ENCODE measurements at places on chromosomes 7 and 10.

DNA sequence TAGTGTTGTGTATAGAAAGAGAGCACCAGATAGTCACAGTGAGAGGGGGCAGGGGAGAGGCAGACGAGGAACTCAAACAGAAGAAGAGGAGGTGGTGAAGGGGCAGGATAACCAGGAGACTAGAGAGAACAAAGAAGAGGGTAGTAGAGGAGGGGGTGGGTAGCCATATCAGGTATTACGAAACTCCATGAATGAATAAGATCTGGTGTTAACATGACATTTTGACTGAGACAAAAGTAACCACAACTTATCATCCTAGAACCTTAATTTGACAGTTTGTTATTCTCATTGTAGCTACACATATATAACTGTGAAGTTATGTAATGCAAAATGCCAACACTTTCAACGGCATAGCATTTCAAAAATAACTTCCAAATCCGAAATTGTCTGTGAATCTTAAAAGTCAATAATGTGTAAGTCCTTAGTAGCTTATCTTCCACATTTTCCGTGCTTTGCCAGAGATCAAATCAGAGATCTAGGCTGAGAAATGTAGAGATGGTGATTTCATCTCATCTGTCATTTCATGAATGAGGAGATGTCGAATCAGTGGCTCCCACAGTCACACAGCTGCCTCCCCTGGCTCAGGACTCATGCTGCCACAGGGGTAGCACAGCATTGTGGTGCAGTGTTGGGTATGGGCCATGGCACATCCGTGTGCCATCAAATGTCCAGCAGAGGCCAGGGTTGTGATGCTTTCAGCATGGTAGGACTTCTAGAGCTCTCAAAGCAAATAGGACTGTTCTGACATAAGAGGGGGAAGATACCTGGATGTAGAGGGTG is 202.1 kb downstream of the HECW1 start:
- no peak for DNase-seq

DNA sequence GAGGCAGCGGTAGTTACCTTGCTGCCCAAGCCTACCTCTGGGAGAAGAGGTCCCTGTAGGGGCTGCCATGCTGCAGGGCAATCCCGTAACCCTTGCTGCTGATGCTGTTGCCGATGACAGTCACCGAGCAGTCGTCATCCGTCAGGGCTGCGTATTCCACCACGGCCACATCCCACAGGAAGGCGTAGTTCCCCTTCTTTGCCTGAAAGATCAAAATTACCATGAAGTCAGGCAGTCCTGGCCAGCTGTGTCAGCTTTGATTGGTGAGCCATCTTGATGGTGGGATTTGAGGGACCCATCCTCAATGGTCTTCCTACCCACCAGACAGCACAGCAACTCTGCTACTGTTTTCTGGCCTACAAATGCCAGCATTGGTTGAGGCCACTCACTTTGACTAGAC is 746.8 kb downstream of the GRID1 start:
- no peak for DNase-seq

GRCh38 chr7:102896585-102896984 is 16.2 kb upstream of the LRRC17 start:
- no peak for DNase-seq

DNA sequence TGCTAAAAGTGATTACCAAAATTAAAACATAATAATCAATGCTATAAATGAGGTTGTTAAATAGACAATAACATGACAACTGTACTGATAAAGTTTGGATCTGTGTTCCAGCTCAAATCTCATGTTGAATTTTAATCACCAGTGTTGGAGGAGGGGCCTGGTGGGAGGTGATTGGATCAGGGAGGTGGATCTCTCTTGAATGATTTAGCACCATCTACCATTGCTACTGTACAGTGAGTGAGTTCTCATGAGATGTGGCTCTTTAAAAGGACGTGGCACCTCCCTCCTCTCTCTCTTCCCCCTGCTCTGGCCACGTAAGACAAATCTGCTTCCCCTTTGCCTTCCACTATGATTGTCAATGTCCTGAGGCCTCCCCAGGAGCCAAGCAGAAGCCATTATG is 77.5 kb downstream of the HTR5A start:
- DNase-seq, result no peak

GRCh38 chr10:115909037-115909436 is 364.0 kb downstream of the GFRA1 start:
- DNase-seq, result no peak

GRCh38 chr7:7188091-7188490 is 5.7 kb downstream of the C1GALT1 start:
- DNase-seq, result no peak

- DNase-seq, result no peak
Observed at GRCh38 chr10:123862421-123863182, 29.0 kb downstream of the CPXM2 start.

DNA sequence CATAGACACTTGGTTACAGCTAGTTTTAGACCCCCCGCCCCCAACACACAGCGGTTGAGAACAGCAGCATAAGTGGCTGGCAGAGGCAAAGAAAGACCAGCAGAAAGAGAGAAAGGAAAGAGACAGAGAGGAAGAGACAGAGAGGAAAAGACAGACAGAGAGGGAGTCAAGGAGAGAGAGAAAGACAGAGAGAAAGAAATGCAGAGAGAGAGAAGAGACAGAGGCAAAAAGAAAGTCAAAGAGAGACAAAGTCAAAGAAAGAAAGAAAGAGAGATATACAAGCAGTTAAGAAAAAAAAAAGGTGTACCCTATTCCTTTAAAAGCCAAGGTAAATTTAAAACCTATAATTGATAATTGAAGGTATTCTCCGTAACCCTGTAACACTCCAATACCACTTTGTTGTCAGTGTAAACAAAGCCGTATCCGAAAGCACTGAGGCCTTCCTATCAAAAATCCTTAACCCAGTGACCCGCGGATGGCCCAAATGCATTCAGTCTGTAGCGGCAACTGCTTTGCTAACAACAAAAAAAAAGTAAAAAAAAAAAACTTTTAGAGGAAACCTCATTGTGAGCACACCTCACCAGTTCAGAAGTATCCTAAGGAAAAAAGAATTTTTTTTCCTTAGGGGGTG is 11.9 kb upstream of the SLC12A9 start:
- DNase-seq, result no peak

DNA sequence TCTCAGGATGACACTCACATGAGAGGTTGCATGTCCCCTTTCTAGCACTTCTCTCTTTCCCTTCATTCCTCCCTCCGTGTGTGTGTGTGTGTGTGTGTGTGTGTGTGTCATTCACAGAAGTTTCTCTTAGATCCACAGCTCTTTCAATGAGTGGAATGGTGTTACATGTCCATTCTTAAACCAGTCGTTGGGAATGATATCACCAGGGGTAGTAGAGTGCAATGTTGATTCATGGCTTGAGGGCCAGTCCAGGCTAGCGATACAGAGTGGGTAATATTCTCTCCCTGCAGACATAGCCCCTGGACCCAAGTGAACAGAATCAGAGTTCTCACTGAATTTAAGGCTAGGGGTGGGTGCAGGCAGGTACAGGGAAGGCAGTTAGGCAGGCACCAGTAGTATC is 187.8 kb downstream of the SDK1 start:
- DNase-seq, result no peak

GRCh38 chr7:40437936-40438634 is 303.3 kb downstream of the SUGCT start:
- DNase-seq, result no peak

DNA sequence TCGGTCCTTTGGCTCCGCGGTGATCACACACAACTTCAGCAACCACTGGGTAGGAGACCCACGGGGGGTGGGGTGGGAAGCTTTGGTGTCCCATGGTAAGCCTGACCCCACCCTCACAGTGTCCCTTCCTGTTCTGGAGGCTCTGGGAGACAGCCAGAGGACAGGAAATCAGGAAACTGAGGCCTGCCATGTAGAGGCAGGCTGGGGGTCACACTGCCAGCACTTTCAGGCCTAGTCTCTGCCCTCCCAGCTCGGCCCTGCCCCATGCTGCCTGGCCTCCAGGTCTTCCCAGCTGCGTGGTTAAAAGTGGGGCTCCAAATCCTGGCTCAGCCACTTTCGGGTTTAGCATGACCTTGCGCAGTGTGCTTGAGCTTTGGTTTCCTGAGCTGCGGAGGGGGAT is 10.9 kb downstream of the AQP1 start:
- DNase-seq, result peak; percentile 19

DNA sequence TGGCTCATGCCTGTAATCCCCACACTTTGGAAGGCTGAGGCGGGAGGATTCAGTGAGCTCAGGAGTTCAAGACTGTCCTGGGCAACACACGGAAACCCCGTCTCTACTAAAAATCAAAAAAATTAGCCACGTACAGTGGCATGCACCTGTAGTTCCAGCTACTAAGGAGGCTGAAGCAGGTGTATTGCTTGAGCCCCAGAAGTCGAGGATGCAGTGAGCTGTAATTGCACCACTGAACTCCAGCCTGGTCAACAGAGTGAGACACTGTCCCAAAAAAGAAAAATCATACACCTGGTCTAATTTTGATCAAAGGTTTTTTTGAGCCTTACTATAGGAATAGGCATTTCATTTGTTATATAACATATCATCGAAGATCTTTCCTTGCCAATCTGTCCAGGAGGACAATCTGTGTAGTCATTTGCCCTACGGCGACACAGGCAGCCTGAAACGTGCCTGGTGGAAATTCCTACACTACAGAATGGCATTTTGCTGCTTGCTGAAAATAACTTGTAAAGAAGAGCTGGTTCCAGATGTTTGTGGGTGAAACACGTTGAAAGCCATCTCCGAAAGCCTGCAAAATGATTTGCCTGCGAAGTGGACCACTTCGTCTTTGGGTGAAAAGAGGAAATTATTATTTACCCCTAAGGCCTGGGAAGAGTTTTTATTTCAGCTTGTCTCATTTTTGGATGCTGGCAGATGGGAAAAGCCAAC is 31.3 kb upstream of the GDI2 start:
- DNase-seq, result no peak

GRCh38 chr10:10644676-10645385 is 372.8 kb upstream of the CELF2 start:
- DNase-seq, result no peak

- no peak for DNase-seq
Observed at GRCh38 chr7:28145931-28146330, 34.7 kb downstream of the JAZF1 start.

DNA sequence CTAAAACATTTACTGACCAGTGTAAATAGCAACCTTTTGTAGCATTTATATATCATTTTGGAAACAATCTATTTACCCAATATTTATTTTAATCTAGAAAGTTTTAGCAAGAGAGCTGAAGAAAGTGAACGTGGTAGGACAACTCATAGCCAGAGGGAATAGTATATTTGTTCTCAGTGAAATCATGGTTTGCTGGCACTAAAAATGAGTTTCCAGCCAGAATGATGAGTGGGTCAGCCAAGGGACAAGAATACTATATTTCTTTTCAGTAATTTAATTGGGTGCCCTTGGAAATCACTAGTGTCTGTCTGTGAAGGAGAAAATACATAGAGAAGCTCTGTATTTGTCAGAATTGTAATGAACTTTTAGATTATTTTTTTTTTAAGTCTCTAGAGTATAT is 74.9 kb downstream of the MINPP1 start:
- DNase-seq, result no peak

- DNase-seq, result peak; percentile 61
Observed at GRCh38 chr7:35036361-35037171, 719 bp downstream of the DPY19L1 start.

GRCh38 chr7:78175330-78176100 is 376.9 kb downstream of the PHTF2 start:
- no peak for DNase-seq

- DNase-seq, result no peak
Observed at GRCh38 chr7:106773228-106773627, 91.9 kb upstream of the PIK3CG start.

- no peak for DNase-seq
Observed at GRCh38 chr7:98833022-98833421, 36.8 kb downstream of the TMEM130 start.

GRCh38 chr7:21869785-21870402 is 75.8 kb downstream of the CDCA7L start:
- no peak for DNase-seq

DNA sequence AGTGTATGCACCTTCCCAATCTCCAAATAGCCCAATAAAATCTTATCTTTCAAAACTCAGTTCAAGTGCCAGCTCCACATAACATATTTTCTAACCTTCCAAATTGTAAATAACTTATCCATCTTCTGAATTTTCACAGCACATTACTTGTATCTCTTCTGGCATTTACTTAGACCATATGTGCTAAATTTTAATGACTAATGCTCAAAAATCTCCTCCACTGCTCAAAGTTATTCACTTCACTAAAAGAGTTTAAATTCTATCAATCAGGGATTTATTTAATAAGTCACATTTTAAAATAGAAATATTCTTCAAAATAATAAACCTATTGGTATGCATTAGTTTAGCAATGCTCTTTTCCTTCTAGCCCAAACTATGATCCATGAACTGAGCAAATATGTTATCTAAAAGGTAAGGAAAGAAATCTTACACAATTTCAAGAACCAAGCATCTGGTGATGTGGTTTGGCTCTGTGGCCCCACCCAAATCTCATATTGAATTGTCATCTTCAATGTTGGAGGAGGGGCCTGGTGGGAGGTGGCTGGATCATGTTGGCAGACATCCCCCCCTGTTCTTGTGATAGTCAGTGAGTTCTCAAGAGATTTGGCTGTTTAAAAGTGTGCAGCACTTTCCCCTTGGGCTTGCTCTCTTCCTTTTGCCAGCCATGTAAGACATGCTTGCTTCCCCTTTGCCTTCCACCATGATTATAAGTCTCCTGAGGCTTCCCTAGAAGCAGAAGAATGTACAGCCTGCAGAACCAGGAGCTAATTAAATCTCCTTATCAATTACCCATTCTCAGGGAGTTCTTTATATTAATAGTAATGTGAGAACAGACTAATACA is 28.1 kb upstream of the GPR22 start:
- DNase-seq, result no peak

GRCh38 chr10:80281292-80281691 is 8.2 kb downstream of the MAT1A start:
- no peak for DNase-seq

GRCh38 chr10:35745617-35746403 is 103.7 kb upstream of the FZD8 start:
- DNase-seq, result no peak

DNA sequence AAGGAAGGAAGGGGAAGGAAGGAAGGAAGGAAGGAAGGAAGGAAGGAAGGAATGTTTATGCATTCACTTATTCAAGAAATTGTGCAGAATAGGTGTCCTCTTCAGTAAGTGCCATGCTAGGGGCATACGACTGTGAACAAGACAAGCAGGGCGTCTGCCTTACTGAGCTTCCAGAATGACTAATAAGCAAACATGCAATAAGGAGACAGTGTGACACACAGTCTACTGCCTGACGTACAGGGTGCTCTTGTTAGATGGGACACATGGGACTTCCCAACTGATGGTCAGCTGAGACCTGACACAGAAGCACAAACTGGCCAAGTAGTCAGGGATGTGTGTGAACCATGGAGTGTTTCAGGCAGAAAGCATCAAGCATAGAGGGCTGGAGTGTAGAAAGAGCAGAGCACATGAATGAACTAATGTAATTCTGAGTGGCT is 18.2 kb downstream of the DNAJC12 start:
- no peak for DNase-seq

GRCh38 chr7:156069891-156070290 is 257.6 kb upstream of the SHH start:
- DNase-seq, result no peak
